Osteoblast (primary cell): ENCODE measurements at places on chromosomes 16 and 17.
A peak's percentile ranks its signal among the peaks of the same experiment; 100 is the strongest.

GRCh38 chr17:30345527-30346075 lies 11.7 kb upstream of the TMIGD1 start:
- peak; percentile 4 for DNase-seq

DNA sequence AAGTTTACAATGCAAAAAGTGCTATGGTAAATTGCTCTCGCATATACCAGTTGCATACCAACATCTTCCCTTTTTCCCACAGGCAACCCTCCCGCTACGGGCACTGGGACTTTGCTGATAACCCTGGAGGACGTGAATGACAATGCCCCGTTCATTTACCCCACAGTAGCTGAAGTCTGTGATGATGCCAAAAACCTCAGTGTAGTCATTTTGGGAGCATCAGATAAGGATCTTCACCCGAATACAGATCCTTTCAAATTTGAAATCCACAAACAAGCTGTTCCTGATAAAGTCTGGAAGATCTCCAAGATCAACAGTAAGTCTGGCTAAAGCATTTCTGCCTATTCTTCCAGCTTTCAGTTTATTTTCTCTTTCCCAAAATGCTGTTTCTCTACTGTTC lies 27.9 kb upstream of the HSBP1 start:
- DNase-seq: peak; percentile 87

DNA sequence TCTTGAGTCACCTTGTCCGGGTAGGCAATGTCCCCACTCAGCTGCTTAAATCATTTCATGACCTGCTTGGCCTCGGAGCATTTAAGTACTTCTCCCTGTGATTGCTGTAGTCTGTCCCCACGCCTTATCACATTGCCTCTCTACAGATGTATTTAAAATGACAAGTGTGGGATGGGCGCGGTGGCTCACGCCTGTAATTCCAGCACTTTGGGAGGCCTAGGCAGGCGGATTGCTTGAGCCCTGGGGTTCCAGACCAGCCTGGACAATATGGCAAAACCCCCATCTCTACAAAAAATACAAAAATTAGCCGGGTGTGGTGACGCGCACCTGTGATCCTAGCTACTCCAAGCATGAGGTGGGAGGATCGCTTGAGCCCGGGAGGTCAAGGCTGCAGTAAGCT lies 1.3 kb upstream of the GJC1 start:
- DNase-seq: no peak

- DNase-seq: no peak
These were observed 11.9 kb downstream of the CALCOCO2 start for GRCh38 chr17:48842746-48843145.

- no peak for DNase-seq
These were observed 153.1 kb upstream of the NOG start for GRCh38 chr17:56440419-56440818.

DNA sequence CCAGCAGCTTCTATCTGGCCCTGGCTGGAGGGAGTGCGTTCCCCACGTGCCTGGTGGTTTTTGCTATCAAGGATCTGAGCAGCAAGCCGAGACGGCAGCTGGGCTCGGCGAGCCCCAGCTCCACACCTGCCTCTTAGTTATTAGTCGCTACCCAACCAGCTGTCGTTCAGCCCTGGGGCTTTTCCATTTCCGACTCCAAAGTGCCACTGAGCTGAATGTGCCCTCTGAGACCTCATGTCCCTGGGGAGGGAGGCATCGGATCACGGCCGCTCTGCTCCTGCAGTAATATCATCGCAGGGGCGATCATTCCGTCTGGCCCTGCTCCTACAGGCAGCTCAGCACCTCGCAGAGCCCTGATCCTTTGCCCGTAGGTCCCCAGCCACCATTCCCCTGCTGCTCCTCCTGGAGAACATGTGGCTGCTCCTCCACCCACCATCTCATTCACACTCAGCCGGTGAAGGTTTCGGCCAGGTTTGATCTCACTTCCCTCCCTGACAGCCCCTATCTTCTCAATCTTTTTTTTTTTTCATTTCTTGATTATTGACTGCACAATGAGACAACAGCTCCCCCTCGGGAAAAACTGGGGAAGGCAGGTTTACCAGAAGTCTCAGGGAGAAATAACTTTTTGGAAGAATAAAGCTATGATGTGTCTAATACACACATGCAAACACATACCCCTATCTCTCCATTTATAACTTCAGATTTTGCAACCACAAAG lies 86.7 kb downstream of the ZFHX3 start:
- DNase-seq: peak; percentile 91

DNA sequence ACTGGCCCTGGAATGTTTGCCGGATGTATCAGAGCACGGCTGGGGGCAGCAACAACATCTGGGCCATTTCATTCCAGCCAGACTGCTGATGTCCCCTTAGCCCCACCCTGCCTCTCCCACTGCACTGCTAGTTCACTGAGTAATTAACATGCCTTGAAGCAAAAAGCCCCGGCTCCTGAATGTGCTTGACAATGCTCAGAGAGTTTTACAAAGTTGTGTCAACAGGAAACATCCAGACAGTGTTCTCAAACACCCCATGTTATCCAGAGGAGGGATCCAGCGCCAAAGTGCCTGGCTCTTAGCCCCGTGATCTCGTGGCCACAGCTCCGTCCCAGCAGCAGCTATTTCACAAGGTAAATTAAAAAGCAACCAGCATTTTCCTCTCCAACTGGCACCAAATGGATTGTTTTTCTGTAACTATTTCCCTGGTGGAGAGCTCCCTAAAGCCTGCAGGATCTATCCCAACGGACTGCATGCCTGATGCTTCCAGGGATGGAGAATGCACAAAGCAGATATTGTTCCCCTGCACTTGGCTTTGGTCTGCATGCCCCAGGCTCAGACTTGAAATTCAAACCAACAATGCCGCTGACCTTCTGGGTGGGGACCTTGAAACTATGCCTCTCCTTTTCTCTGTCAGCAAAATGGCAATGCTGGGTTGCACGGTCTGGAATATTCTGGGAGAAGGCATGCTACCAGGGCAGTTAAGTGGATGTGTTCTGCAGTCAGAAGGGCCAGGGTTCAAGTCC lies 115.6 kb upstream of the CDH5 start:
- peak; percentile 62 for DNase-seq

- no peak for DNase-seq
These were observed 7.0 kb upstream of the BRCA1 start for GRCh38 chr17:43132117-43132516.

GRCh38 chr17:5631958-5632590 lies 47.8 kb upstream of the NLRP1 start:
- DNase-seq: no peak

GRCh38 chr17:73491648-73492047 lies 152.6 kb downstream of the SDK2 start:
- peak; percentile 26 for DNase-seq

DNA sequence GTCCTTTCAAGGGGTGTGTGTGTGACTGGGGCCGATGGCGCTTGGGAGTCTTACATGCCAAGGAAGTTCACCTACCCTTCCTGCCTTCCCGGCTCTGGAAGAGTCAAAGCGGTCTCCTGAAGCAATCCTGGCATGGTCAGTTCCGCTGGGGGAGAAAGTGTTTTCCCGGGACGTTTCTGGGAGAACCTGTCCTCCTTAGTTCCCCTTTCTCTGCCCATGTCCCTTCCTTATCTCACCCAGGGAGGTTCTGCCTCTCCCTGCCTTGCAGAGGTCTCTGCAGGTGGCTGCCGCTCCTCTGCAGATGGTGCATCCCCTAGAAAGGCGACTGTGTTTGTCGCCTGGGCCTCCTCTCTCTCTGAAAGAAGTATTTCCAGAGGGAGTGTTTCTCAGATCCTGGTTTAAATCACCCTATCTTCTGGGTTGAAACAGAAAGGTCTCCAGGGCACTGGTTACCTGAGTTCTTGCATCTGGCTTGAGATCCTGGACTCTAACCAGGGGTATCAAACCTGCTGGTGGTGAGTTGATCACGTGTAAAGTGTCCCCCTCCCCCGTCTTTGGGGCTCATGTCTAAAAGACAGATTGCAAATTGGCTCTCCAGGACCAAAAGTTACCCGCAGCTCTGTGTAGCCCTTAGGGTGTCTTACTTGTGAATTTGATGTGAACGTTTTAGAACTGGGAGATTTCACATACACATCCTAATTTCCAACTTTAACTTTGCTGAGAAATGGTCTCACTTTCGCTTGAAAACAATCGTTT lies 1.9 kb downstream of the PRKCB start:
- peak; percentile 82 for DNase-seq

- DNase-seq: peak; percentile 83
These were observed 16.1 kb upstream of the SPATA32 start for GRCh38 chr17:45277992-45278391.

GRCh38 chr17:73901661-73902415 lies 257.6 kb upstream of the SDK2 start:
- no peak for DNase-seq

GRCh38 chr17:37605813-37606505 lies 3.3 kb downstream of the SYNRG start:
- DNase-seq: peak; percentile 27

DNA sequence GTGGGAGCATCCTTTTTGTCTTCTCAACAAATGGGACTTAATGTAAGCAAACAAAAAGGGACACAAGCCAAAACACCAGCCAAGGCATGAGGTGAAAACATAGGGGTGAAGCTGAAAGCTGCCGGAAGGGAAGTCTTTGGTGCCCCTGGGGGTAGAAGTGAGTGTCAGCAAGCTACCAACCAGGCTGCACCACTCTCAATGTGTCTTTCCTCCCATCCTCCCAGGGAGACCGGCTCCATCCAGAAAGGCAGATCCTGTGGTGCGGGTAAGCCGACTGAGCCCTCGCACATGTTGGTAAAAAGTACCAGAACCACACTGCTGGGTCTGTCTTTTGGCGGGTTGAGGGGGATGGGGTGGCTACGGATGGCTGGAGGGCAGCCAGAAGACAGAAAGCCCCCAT lies 52.0 kb upstream of the SREBF1 start:
- peak; percentile 94 for DNase-seq

DNA sequence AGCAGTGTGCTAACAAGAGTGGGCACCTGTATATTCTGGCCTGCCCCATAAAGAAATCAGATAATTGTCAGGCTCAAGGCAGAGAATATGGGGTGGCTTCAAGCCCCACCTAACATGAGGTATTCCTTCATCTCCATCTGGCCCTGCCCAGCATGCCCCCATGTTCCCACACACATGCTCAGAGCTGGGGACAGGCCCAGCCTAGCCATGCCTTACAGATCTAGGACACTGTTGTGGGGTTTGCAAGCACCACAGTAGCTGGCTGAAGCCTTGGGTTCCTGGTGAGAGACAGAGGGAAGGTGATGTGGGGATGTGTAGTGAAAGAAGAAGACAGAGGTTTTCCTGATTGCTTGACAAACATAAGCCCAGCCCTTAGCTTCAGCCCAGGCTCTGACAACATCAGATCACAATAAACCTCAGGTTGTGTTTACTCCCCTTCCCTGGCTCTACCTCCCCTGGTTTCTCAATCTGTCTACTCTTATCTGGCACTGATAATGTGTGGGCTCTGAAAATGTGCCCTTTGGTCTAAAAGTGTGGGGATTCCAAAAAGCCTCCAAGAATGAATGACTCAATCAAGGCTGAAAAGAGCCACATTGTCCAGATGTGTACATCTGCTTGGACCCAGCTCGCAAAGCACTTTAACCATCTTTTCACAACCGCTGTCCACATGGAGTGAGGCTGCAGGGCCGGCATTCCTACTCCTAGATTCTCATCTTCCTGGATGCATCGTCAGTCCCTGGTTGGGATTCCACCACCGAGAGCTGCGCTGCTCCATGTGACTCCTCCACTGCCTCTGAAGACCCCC lies 34.4 kb downstream of the CDRT4 start:
- peak; percentile 46 for DNase-seq

GRCh38 chr17:76547183-76547641 lies 7.4 kb downstream of the PRCD start:
- DNase-seq: peak; percentile 85

GRCh38 chr16:13313351-13313750 lies 412.0 kb downstream of the SHISA9 start:
- DNase-seq: no peak

DNA sequence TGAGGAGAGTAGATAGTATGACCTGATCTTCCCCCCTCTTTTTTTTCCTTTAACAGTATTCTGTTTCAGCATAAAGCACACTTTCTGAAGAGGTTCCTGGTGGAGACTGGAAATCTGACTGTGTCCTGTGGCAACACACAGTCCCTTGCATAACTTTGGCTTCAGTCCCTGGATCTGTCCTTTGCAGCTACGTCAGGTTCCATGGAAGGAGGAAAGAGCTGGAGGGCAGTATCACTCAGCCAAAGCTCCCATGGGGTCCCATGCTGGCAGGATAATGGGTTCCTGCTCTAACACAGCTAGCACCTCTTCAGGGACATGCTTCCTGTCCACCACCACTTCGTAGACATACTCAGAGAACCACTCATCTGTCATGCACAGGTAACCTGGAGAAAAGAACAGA lies 13.3 kb upstream of the SLC6A4 start:
- DNase-seq: no peak

- DNase-seq: no peak
These were observed 610 bp upstream of the PEX12 start for GRCh38 chr17:35578929-35579432.

GRCh38 chr17:80667462-80668277 lies 123.0 kb downstream of the RPTOR start:
- DNase-seq: no peak
